ENCODE measurements at places on chromosomes 5 and 9. TPM values are rescaled to one million over a fixed set of nuclear protein-coding genes. Genes with fewer than 3 reads are reported as not detected.

KIAA1191 gene
- 50.0 TPM for total RNA-seq

SH3GL2 gene
- total RNA-seq, result not detected

S1PR3 gene
- total RNA-seq, result 0.82 TPM

MEGF10 gene
- total RNA-seq, result not detected

TOMM5 gene
- total RNA-seq, result 103 TPM

N4BP3 gene
- total RNA-seq, result 2.7 TPM

GFI1B gene
- not detected for total RNA-seq

NR6A1 gene
- total RNA-seq, result 0.25 TPM

NKD2 gene
- 33.6 TPM for total RNA-seq

FBN2 gene
- total RNA-seq, result not detected

CTXN3 gene
- total RNA-seq, result not detected

PLPP7 gene
- total RNA-seq, result not detected

Data from T-helper 2 cell treated with Interferon-gamma antibody and Interleukin-4, amounts not matched to agents 100 ng/mL and 5 ng/mL, for 36 hours (primary cell).